AG04450 (cell line): ENCODE measurements at places on chromosomes 5 and 9.

GRCh38 chr9:127611899-127612790 is at the start of gene STXBP1:
TSS of gene STXBP1 (plus strand) at chr9:127612277. CDS start at chr9:127612404, 127 bp downstream.
- DNase-seq: no peak

DNA sequence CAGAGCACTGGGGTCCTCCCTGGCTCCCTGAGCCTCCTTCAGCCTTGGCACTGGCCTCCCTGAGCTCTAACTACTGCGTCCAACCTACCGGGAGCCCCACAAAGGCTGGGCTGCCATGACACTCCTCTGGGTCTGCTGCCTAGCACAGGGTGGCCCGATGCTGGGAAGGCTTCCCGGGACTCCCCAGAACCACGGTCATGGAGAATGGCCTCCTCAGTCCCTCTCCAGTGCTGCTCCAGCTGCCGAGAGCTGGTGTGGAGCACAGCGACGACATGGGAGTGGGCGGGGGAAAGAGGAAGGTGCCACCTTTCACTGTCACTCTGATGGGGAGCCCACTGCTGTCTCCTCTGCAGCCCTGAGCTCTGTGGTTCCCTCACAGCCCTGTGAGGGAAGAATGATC is 61.5 kb upstream of the RNF130 start:
- no peak for DNase-seq

GRCh38 chr9:109139851-109140250 is 20.1 kb upstream of the TMEM245 start:
- DNase-seq: no peak

DNA sequence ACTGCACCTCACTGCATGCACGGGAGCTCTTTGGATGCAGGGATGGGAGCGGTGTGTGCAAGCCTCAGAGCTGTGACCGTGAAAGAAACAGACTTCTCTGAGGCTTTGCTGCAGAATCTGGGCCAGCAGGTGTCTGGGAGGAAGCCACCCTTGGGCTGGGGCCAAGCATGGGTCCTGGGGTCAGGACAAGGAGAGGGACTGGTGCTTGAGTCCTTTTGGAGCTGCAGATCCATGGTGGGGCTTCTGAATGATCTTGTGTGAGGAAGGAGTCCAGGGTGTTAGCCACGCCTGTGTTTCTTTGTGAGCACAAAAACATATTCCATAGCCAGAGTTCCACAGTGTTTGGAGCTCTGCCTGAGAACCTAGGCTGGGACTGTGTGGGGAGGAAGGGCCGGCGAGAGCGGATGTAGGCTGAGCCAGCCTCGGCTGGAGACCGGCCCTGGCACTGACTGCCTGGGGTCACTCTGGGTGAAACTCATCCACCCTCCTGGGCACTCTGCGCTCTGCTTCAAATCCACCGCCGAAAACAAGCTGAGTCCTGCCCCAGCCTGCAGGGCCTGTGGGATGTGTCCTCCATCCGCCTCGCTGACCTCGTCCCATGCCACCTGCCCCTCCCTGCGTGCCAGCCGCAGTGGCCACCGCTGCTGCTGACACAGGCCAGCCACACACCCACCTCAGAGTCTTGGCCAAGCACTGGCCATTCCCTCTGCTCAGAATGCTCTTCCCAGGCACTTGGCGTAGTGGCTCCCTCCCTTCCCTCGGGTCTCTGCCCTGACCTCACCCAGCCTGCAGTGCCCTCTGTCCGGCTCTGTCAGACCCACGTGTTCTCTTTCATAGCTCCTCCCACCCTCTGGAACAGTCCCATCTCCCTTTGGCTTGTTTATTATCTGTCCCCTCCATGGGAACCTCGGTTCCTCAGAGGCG is 26.7 kb downstream of the ERGIC1 start:
- DNase-seq: no peak

- no peak for DNase-seq
Measured at GRCh38 chr5:150085191-150085912, 1.0 kb downstream of the CSF1R start.

DNA sequence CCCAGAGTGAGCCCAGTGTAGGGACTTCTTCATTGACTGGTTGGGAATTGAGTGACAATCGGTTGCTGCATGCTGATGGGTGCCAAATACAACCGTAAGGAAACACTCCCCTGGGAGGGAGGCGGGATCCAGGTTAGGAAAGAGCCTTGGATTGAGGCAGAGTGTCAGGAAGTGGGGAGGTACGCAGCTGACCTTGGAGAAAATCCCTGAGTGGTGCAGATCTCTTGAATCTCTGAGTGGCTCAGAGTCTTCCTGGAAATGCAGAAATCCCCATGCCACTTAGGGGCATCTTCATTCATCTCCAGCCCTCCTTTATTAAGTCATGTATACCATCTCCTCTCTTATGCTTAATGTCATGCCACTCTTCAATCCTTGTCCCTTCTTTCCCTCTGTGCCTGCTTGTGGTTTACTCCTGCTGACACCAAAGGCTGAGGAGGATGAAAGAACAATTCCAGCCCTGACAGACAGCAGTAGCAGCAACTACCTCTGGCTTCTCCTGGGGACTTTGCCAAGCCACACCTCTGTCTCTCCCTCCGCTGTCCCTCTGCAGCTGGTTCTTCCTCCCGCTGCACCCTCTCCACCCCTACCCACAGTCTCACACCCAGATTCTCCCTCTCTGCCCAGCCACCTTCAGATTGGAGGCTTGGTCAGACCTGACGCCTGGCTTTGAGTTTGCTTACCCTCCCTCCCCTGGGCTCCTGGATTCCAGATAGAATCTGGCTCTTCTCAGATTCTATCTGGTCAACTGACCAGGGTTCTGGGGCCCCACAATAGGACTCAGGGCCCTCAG is 14.1 kb upstream of the LCP2 start:
- DNase-seq: no peak

DNA sequence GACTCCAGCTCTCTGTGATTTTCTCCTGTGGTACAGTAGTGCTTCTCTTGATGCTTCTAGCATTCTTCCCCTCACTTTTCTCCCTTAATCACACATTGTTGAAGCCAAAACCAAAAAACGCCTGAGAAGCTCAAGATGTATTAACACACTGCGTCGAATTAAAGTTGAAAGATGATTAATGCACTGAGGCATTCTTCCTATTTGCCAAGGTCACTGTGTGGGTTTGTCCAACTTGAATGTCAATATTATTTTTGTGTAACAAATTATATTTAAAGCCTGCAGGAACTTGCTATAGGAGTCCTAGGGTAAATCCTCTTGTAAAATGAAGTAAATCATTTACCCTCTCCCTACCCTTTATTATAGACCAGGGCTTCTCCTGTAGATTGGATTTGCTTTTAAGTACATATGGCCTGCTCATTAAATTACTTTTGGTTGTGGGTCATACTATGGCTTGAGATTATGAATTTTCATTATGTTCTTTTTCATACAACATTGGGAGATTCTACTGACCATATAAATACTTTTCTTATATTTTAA is 68.1 kb downstream of the GDA start:
- no peak for DNase-seq

DNA sequence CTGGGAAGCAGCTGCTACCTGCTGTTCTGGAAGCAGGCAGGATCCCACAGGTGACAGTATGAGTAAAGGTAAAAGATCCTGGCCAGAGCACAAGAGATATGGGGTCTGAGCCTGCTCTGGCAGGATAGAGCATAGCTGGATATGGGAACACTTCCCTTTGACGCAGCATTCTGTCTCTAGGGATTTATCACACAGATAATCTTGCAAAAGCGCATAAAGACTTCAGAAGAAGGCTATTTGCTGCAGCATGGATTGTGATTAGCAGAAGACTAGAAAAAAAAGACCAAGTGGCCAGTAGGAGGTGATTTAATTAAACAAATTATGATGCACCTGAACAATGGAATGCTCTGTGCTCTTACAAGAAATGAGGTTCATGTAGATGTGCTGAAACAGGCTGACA is 52.4 kb upstream of the PWWP2A start:
- no peak for DNase-seq

DNA sequence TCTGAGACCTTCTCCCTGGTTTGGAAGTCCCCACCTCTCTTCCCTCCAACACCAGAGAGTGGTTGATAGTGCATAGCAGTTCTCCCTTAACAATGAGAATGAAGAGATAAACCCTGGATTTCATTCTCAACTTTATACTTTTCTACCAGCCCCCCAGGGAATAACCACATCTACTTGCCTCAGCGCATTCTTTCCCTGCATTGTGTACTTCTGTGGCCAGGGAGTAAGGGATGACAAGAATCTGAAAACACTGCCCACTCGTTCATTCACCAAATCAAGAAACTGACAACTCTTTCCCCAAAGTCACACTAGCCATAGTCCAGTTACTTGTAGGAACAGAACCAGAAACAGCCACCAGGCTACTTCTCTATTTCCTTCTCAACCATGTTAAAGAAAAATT is 46.0 kb upstream of the SPIN1 start:
- no peak for DNase-seq

- DNase-seq: no peak
Measured at GRCh38 chr9:12640866-12641636, 52.1 kb upstream of the TYRP1 start.

- DNase-seq: no peak
Measured at GRCh38 chr9:75233011-75233410, 144.7 kb downstream of the OSTF1 start.

GRCh38 chr9:76692458-76693129 is 71.6 kb upstream of the PCA3 start:
- DNase-seq: no peak
